ENCODE measurements at places on chromosomes 6 and 20.

GRCh38 chr6:30234356-30234755, 21.1 kb upstream of the TRIM26 start:
- DNase-seq, result peak; percentile 74

GRCh38 chr6:97813889-97814567, 531.0 kb upstream of the MMS22L start:
- DNase-seq, result no peak

GRCh38 chr6:71466362-71466761, 177.8 kb downstream of the OGFRL1 start:
- peak; percentile 51 for DNase-seq

DNA sequence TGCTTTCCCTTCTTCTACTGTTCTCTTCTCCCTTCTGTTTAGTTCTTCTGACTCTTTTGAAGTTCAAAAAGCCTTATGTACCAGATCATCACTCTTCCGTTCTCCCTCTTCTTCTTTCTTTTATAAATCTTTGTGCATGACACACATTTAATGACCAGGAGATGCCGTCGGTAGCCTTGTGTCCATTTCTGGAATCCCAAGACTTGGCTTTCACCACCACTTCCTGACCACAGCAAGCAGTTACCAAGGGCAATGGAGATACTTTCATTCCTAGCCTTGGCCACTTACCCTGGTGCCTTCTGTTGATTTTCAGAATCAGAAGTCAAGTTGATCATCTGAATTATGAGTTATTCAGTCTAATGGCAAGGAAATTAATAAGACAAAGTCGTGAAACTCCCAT, 268.5 kb upstream of the QKI start:
- no peak for DNase-seq

GRCh38 chr6:159321267-159321666, 152.1 kb downstream of the FNDC1 start:
- DNase-seq, result no peak

DNA sequence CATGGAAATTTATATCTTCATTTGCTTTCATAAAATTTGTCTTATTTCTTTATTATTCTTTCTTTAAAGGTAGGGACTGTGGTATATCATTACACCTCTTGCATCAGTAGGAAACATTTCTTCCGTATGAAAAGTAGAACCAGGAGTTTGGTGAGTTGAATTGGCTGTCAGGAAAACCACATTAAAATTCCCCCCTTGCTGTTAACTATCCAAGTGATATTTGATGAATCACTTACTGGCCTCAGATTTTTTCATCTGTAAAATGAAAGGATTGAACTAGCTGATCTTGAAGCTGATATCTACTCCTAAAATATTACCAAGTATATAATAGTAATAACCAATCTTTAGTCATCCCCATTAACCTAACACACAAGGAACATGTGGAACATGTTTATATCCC, 460.9 kb downstream of the GJA1 start:
- no peak for DNase-seq

DNA sequence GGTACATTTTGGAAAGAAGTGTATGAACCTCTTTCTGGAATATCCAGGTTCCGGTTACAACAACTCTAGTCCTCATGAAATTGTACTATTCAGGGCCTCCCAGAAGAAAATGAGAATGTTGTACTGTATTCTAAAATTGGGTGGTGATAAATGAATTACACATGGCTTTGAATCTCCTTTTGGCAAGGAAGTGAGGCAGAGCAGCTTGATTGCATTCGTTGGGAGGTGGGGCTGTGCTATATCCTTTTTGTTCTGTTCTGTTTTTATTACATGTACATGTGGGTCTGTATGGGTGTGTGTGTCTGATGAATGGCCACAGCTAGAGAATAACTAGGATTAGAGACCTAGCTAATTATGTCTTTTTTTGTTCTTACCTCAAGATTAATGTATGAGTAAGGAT, 37.8 kb upstream of the SNRPB2 start:
- DNase-seq, result no peak

- DNase-seq, result no peak
These were observed 4.8 kb downstream of the SLC32A1 start for GRCh38 chr20:38728911-38729642.

DNA sequence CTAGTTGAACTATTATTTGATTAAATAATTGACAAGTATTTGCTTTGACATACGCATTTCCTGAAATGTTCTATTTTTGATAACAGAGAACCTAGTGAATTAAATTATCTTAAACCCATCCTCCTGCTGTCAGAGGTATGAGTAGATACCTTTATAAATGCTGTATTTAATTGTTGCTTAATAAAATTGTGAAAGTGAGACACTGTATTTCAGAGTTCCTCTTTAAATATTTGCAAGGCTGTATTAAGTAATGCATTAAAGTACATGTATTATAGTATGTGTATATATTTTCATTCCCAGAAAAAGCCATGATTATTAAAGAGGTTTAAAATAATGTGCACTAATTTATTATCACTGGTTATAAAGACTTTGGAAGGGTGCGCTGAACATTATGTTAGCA, 483.8 kb downstream of the TFAP2B start:
- DNase-seq, result no peak

- peak; percentile 77 for DNase-seq
These were observed 198.6 kb upstream of the SIM1 start for GRCh38 chr6:100663219-100663863.

DNA sequence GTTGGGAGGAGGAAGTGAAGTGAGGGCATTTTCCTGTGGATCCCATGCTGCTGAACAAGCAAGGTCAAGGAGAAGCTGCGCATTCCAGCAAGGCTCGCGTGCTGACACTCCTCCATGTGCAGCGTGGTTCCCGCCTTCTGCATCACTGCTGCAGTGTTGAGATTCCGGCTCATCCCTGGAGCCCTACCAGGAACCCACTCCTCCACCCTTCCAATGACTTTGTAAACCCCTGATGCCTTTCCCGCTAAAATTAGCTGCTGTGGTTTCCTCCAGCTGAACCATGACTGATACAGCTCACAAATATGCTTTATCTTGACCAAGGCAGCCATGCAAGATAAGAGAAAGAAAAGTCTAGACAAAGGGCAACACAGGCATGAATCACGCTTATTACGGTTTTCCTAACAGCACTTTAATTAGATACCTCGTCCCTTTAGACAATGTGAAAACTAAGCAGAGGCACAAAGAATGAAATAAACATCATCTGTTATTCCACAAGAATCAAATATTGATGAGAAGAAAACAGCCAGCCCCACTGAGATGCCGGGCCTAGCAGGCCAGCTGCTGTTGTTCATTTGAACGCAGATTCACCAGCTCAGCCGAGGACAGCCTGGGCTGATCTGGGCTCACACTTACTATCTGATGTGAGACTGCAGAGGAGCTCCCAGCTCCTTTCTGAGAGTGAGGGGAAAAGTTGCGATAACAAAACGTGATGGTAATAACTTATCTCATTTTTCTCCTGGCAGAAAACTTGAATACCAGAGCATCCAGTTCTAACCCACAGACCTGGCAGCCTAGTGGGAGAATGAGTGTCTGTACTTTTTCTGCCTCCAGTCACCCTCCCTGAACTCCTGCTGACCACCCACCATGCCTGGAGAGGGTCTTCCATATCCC, 14.2 kb upstream of the BNIP5 start:
- peak; percentile 29 for DNase-seq

DNA sequence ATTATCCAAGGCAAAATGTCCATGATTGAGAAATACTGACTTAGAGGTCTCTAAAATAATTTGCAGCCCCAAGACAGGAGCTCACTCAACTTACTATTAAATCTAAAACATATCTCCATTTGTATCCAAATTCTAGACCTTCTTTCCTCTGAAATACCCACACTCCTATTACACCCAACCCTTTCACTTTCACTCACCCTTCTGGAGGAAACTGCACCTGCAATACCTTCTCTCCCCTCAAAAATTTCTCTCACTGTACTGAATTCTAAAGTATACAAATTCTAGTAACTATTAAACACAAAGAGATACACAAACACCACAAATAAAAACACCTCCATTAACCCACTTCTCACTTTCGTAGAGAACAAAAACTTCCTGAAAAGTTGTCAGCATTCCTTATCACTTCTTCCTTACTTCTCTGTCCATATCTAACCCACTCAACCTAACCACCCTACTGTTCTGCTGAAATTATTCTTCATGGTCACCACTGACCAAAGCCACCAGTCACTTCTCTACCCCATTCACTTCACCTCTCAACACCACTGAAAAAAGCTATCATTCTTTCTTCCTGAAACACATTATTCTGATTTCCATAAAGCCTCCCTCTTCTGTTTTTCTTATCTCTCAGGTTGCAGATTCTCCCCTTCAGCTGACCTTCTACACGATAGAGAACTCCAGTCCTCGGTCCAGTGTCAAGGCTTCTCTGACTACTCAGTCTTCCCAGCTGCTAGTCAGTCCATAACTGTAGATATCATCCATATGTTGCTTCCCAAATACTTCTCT, 12.0 kb downstream of the LMBRD1 start:
- no peak for DNase-seq

GRCh38 chr6:22928775-22929174, 359.4 kb downstream of the HDGFL1 start:
- no peak for DNase-seq

Measured in adipocyte (in vitro differentiated cells).